ENCODE measurements at places on chromosomes 5 and 9.

DNA sequence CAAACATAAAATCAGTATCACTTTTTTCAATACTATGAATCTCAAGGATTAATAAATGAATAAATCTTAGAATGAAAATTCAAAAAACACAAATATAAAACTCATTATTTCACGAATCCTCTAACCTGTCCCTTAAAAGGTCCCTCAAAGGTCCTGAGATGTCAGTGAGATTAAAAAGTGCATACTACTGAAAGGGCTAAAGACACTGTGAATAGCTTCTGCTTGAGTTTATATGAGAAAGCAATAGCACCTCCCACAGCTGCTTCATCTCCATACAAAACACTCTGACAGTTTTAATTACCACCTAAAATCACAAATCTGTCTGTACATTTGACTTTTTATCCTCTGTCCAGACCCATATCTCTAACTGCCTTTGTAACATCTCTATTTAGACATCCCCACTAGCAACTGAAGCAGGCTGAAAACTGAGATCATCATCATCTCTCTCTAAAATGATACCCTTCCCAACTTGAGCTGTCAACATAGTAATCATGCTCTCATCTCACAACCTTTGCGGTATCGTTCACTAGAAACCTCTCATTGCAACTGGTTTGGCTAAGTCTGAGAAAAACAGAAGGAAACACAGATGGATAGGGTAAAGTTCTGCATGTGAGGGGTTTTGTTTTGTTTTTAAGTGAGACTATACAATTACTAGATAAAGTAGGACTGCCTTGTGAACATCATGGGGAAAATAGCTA lies 56.3 kb downstream of the TBCA start:
- no peak for DNase-seq

- DNase-seq: peak; percentile 71
Observed at GRCh38 chr9:120892748-120893610, 16.0 kb upstream of the PHF19 start.

DNA sequence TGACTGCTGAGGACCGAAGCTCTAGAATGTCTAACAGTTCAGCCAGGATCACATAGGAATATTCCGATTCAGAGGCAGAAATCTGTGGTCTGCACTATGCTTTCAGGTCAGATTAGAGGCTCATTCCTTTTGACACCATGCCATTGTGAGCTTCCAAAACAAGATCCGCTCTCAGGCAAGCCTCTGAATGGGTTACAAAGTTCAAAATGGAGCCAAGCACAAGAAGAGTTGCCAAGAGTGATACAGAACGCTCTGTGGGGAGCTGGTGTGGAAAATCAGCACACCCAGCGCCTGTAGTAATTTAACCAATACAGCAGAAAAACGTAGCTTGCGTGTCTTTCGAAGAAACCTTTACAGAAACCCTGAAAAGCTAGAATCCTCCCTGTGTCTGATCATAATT lies 33.3 kb upstream of the FAT2 start:
- DNase-seq: no peak

DNA sequence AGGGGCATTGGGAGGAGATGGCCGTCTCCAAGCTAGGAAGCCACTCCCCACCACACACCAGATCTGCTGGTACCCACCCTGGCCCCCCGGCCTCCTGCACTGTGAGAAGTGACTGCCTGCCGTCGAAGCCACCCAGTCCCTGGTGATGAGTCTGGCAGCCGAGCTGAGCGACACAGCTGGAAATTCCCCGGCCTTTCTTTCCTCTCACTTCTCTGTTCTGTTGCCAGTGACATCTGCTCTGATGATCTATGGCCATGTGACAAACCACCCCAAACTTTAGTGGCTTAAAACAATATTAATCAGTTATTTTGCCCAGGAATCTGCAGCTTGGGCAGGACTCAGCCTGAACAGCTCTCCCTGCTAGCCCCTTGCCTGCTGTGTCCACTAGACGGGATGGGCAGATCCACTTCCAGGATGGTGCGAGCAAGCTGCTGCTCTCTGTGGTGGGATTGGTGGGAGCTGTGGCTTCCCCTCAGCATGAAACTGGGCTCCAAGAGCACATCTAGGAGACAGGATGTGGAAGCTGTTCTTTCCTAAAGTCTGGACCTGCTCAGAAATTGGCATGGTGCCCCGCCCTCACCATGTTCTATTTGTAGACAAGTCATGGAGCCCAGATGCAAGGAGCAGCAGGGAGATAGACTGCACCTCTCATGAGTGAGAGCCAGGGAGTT lies 211.2 kb downstream of the GADD45G start:
- DNase-seq: no peak

DNA sequence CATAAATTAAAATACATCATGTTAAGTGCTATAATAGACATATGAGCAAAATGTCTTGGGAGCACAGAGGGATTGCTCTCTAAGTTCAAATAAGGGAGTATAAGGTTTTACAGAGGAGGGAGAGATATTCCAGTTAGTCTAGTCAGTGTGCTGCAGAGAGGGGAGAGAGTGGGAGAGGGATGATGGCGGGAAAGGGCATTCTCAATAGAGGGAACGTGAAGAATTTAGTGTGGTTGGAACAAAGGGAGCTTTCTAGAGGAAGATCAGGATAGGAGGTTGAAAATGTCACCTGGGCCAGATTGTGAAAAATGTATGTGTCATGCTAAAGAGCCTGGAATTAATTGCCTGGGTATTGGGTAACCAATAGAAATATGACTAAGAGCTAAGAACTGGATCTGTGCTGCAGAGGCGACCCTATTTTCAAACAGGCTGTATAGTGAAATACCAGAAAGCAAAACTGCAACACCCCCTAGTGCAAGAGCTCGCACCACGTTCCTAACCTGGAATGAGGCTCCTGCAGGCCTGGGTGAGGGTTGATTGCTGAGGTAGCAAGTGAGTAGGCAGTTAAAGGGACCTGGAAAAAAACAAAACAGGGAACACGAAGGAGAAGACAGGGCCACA lies 791.8 kb upstream of the C9orf72 start:
- DNase-seq: no peak

DNA sequence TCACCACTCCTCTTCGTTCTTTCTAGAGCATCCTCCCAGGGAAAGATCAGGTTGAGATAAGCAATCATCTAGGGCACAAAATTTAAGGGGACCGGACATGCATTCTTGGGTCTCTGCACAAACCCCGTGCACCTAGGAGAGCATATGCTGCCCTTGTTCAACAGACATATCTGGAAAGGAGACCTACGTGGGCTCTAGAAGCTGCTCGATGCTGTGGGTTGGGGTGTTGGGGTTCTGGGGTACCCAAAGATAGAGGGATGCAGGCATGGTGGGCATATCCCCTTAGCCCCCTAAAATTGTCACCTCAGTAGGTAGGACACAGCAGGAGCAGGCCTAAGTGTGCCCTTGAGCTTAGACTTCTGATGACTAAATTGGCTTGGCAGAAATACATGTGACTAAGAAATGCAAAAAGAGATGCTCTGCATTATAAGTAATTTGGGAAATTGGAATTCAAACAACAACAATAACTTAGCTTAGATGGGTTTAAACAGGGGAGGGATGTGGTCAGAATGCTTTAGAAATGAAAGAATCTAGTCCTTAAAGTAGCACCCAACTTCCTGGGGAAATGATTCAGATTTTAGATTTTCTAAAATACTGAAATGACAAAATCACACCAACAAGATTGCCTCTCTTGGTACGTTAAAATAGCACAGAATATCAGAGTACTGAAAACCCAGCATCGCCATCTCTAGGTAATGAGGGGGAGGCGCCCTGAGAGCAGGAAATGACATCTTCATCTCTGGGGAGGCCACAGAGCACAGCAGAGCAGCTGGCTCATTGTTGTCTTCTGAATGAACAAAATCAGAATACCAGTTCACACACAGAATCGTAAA lies 172.3 kb downstream of the GNA14 start:
- peak; percentile 75 for DNase-seq

DNA sequence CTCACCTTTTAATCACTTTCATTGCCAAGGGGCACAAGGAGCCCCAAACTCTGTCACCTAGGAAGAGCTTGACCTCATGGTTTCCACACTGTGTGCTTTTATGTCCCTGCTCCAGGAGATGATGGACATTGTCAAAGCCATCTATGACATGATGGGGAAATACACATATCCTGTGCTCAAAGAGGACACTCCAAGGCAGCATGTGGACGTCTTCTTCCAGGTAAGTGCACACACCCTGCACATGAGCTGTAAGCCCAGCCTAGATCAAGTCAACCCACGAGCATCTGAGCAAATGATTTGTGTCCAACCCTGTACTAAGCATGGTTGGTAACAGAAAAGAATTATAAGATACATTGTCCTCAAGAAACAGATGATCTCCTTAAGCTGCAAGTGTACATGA lies 50.8 kb upstream of the GABRP start:
- DNase-seq: no peak

- DNase-seq: no peak
Observed at GRCh38 chr5:66503203-66503789, 92.9 kb upstream of the MAST4 start.

DNA sequence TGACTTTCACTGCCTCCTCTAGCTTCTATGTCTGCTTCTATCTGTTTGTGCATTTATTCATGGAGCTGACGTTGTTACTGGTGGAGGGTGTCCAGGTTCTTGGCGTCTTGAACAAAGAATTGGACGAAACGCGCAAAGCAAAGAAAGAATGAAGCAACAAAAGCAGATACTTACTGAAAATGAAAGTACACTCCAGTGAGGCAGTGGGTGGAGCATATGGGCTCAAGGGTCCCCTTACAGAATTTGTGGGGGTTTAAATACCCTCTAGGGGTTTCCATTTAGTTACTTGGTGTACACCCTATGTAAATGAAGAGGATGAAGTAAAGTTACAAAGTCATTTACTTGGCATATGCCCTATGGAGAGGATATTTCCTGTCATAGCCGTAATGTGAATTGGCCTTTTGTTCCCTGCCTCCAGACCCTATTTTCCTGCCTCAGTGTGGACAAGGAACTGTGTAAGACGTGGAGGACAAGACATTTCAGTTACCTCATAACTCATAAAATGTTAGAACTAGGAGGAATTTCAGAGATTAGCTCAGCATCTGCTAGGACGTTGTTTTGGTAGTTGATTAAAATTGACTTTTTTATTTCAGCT lies 3.1 kb downstream of the POLR3G start:
- DNase-seq: no peak

- DNase-seq: no peak
Observed at GRCh38 chr5:88829054-88829453, 53.9 kb downstream of the MEF2C start.

- DNase-seq: no peak
Observed at GRCh38 chr5:75824323-75824722, 107.1 kb upstream of the POC5 start.

DNA sequence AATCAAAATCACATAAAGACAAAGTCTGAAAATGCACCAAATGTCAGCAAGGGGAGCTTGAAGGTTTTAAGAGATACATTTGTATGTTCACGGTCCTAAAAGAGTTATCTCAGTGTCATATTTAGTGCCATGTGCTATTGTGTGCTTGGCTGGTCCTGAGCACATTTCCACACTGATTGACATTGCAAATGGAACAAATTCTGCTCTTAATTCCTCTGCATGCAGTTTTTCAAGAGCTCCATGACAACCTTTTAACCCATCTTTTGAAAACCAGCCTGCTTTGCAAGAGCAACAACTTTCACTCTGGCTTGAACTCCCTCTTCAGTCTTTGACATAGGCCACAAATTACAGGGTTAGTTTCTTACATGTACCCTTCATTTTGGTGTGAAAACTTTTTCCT lies 175.4 kb upstream of the ACTBL2 start:
- no peak for DNase-seq

GRCh38 chr9:131404987-131405386 lies 11.1 kb downstream of the PRRC2B start:
- DNase-seq: no peak

DNA sequence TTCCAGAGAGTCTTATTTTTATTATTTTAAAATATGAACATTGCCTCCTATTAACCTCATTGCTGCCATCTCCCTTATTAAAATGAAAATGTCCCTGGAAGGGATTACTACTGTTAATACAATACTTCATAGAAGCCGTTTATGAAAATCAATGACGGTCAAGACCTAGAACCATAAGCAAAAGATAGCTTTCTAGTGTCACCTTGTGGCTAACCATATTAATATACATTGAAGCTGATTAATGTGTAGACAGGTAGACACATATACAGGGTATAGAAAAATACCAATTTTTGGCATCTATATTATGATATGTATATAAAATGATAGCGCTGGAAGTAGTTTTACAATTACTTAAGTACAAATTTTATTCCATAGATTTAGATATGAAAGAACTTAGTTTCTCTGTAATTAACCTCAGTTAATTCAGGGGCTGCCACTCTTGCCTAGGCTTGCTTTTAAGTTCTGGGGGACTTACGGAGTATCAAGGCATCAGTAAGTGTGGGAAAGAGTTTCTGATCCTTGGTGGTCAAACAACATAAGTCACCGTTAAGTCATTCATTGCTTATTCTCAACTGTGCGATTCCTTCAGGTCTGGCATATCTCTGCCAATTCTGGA lies 2.5 kb upstream of the YTHDC2 start:
- DNase-seq: no peak

- DNase-seq: no peak
Observed at GRCh38 chr9:89143266-89143665, 35.4 kb downstream of the SHC3 start.

DNA sequence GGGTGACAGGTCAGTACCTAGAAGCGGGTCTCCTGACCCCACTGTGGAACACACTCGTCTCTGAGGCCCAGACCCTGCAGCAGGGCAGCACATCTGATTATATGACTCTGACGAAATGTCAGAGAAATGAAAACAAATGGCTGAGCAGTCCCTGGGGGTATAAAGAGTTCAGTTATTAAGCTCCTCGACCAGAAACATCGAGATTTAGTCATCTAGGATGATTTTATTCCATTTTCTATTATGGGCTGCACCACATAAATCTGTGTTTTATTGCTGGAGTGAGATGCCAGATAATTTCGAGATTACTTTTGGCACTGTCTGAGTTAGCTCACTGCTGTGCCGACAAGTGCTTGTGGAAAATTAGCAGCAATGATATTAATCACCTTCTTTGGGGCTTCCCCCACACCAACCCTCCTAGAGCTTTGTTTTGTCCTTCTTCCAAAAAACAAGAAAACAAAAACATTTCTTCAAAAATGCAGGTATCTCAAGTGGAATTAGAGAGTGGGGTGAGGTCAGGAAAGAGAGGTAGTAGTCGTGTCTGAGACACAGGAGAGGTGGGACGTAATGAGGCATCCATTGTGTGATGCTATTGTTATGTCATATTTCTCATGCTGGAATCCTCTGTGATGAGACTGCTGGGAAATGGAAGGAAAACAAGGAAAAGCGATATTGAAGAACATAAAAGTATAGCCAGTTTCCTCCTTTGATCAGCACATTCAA lies 495.5 kb downstream of the DMAC1 start:
- no peak for DNase-seq
